ENCODE measurements at places on chromosomes 5 and 9. TPM values are rescaled to one million over a fixed set of nuclear protein-coding genes. Genes with fewer than 3 reads are reported as not detected.

DNA sequence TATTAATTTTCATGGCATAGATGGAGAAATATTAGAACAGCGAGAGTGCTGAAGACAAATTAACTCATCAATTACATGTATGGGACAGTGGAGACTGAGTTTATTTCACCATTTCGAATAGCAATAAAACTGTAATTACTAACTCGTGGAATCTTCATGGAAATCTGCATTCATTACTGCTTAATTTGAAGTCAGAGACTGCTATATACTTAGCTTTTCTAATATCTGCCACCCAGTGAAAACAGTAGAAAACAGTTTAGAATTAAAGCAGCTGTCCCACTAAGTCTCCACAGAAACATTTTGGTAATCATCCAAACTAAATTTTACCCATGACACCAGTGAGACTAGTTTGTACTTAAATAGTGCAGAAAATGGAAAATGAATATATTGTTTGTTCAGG, 56.8 kb downstream of the IZUMO3 start:
- no peak for DNase-seq

DNA sequence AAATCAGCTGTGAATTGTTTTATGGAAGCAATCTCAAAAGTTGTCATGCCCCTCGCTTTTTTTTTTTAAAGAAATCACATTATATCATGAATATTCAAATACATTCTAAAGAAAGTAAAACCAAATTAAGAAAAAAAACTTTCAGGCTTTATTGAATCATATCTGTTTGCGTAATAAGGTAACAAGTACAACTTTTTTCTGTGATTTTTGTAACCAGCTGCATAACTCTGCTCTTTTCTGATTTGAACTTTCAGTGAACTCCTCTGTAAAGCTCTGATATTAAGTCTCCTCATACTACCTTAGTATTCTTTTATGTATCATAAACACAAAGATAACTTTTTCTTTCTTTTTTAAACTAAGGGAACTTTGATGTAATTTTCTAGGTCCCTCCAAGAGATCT, 65.3 kb downstream of the CWC27 start:
- no peak for DNase-seq

DNA sequence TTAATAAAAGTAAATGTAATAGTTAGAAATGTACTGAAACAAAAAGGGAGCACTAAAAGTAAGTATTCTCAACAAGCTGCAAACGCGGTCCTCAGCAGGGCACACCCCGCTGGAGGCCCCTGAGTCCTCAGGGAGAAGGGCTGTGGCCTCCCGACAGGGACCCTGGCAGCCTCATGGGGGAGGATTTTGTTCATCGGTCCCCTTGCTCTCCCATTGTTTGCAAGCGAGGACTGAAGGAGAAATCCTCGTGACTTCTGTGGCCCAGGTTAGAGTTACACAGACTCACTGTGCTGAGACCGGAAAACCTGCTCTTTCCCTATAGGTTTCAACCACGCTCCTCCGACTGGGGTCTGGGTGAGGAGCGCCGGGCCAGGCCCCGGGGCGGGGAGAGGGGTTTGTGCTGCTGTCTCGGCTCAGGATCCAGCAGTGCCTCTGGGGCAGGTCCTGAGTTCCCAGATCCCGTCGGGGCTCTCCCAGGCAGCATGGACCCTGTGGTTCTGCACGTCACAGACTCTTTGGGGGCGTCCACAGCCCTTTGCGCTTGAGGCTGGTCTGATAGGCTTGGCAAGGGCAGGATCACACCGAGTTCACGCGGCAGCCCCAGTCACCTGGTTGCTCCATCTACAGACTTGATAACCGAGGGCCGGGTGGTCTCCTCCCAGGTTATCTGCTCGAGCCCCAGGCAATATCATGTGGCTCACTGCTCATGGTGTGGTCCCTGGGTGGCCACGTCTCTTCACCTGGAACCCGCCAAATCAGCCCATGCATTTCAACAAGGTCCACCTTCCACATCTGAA, 38.8 kb downstream of the MRPL36 start:
- no peak for DNase-seq

GRCh38 chr5:178730940-178731265, 444 bp upstream of the ZNF354A start:
- DNase-seq = no peak

NDST1 gene
- 71.2 TPM for polyA plus RNA-seq

DNA sequence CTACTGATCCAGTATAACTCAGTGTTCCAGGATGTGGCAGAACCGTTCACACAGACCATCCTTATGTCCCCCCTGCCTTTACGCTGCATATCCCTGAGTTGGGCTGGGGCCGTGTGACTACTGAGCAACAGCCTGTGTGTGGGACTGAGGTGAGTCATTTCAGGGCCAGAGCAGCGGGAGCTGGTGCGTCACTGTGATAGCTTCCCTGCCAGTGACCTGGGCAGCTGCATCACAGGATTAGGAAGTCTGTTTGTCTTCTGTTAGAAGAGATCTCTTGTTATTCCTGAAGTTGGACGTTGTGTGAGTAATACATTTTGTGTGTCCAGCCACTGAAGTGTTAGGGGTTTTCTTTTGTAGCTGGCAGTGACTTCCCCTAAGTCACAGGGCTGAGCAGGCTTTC, 35.6 kb downstream of the TPPP start:
- no peak for DNase-seq

PLEKHG4B gene
- polyA plus RNA-seq = 16.9 TPM

DNA sequence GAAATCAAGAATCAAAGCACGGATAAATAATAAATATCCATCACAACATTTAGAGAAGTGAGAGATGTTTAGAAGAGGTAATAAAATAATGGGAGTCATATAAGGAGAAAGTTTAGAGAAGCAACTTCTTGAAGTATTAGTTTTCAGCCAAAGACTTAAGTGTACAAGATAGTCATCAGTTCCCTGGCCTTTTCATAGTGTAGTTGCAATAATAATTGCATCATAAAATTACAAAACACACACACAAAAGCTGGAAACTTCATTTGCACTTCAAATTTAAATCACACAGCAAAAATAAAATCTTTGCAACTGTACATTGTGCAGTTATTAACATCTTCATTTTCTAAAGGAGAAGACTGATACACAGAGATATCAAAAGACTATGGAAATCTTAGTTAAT, 319.1 kb upstream of the RGMB start:
- DNase-seq = no peak

Data from right lung (tissue), 10 donors.